Fibroblast of the aortic adventitia (primary cell): ENCODE measurements at places on chromosomes 13 and 19.
A peak's percentile ranks its signal among the peaks of the same experiment; 100 is the strongest.

- DNase-seq: no peak
Observed at GRCh38 chr19:43441716-43442115, 23.7 kb downstream of the LYPD3 start.

DNA sequence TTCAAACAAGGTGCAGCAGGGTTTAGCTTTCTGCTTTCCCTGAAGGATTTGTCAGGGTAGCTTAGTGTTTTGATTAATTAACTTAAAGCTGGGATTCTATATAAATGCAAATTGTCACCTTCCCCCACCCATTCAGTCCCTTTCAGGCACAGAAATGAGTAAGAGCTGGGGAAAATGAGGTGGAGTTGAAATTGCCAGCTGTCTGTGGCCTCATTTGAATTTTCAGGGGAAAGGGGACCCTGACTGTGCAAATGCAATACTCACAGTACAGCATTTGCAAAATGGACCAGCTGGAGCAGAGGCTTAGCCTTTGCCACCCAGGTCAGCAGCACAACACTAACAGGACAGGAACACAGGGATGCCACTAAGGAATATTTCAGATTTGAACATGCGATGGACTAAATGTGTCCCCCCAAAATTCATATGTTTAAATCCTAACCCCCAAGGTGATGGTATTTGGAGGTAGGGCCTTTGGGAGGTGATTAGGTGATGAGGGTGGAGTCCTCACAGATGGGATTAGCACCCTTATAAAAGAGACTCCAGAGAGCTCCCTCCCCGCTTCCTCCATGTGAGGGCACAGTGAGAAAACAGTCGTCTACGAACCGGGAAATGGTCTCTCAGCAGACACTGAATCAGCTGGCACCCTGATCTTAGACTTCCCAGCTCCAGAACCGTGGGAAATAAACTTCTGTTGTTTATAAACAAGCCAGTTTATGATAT lies 59.5 kb upstream of the CYSLTR2 start:
- DNase-seq: no peak

- DNase-seq: no peak
Observed at GRCh38 chr19:58355215-58355796, 2.0 kb upstream of the A1BG start.

GRCh38 chr13:79593641-79594275 lies 112.8 kb downstream of the NDFIP2 start:
- peak; percentile 92 for DNase-seq

DNA sequence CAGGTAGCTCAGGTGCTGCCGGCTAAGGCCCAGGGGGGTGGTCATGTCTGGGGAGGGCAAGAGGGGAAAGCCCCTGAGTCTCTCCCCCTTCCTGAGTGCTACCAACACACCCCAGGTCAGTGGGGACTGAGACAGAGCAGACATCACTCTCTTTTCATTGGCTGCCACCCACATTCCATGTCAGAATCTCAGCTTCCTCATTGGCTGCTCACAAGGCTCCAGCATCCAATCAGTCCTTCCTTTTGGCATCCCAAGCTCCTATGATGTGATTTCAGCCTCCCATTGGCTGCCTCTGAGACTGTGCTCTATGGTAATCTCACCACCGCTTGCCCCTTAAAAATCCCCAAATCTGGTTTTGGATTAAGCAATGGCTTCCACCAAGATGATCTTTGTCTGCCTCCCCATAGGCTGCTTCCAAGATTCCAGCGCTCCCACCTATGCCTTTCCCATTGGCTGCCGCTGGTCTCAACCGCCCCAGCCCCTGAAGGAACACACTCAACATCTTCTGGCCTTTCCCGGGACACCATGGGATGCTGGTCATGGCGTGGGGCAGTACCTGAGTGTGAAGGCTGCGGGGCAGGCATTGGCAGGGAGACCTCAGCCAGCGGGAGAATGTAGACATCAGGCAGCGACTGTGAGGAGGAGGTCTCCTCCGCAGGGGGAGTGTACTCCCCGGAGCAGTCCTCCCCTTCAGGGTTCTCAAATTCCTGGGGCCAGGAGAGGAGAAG lies 2.0 kb downstream of the LMTK3 start:
- DNase-seq: no peak

DNA sequence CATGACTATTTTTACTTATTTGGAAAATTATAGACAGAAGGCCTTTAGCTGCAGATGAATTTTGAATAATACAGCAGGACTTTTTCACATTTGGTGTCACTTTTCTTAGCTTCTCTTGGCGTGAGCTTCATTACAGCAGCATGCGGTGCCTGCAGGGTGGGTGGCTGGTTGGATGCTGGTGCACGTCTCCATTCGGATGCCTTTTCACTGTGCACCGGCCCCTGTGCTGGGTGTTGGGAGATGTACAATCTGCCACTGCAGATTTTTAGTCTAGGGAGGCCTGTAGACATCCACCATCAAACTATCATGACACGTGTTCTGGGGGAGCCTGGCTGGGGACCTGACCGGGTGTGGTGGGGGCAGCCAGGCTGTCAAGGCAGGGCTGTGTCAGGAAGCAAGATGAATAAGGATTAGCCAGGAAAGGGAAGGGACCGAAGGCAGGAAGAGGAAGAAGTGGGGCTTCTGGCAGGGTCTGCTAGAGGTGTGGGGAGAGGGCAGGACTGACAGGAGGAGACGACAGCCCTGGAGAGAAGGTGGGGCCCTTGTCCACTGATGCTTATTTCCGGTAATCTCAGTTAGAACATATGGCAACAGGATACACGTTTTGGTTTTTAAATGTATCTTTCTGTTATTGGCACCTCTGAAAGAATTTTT lies 88.8 kb downstream of the ARHGEF7 start:
- no peak for DNase-seq

DNA sequence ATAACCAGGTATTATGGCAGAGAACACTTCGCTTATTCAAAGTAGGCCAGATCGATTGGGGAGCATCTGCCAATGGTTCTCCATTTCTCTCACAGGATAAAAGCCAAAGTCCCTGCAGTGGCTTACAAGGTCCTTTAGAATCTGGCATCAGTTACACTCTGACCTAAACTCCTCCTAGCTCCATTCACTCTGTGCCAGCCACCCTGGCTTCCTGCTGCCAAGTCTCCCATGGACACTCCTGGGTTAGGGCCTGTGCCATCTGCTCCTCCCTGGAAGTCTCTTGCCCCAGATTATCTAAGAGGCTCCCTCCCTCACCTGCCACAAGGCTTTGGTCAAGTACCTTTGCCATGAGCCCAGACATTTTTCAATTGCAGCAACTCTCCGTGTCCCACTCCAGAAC lies 649.2 kb downstream of the DACH1 start:
- DNase-seq: no peak

DNA sequence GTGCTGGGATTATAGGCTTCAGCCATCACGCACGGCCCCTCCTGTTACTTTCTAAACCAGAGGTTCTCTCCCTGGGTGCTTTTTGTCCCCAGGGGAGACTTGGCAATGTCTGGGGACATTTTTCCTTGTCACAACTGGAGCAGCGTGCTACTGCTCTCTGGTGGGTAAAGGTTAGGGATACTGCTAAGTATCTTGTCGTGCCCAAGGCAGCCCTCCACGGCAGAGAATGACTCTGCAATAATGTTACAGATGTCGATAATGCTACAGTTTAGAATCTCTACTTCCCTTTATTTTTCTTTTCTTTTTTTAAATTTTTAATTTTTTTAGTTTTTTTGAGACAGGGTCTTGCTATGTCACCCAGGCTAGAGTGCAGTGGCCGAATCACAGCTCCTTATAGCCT lies 38.0 kb downstream of the ADGRE1 start:
- DNase-seq: no peak
